ENCODE measurements at places on chromosomes 12 and 14.

GRCh38 chr12:43008953-43009845, 419.7 kb upstream of the PRICKLE1 start:
- no peak for DNase-seq

DNA sequence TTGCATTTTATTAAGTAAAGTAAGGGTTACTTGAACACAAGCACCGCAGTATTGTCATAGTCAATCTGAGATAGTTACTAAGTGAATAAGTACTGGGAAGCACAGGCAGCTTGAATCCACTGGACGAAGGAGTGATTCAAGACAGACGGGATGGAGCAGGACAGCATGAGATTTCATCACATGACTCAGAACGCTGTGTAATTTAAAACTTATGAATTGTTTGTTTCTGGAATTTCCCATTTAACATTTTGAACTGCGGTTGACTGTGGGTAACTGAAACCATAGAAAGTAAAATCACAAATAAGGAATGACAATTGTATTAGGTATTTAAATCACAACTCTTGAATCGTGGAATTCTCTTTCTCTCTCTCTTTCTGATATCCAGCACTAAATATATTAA, 1630.4 kb upstream of the SEL1L start:
- DNase-seq = no peak

DNA sequence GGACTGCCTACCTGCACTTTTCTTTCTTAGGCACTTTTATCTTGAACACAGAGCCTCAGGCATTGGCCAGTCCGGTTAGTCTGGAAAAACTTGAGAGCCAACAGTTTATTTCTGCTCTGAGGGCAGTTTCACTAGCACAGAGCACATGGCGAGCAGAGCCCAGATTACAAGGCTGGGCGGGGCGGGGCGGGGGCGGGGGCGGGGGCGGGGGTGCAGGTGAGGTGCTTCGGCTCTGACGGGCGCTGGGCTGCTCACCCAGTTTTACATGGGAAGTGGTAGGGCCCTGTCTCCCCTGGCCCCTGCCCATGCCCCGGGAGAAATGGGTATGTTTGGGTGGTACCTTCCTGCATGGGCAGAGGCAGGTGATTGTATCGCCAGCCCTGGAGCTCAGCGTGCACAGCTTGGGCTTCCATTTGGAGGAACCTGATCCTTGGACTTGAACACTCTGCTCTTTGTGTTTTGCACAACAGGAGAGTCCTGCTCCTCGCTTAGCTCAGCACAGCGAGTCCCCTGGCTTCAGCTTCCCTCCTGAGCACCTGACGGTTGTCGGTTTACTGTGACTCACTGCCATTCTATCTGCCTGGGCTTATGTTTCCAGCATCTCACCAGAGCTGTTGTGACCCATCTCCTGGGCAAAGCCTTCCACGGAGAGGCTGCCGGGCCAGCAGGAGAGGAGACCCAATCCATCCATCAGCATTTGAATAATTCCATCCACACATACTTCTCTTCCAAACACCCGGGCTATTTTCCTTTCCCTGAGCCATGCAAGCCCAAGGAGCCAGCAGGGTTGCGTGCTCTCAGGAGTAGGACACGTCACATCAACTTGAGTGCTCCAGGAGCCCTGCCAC, 108.5 kb downstream of the ARF6 start:
- peak; percentile 50 for DNase-seq

DNA sequence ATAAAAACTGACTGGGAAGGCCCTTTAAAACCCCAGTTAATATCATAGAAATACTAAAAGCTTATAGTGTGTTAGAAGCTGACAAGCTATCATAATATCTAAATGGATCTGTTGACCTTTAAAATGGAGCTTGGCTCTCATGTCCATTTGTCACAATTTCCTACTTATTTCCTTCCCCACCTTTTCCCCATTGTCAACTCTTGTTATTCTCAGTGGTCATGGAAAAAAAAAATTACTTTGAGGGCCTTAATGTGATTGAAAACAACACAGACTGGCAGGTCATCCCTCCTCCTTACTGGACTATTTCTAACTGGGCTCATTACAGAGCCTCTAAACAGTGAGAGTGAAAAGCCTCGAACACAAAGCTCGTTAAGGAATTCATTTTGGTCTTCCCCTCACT, 13.7 kb upstream of the WNK1 start:
- DNase-seq = no peak

GRCh38 chr12:65740873-65741600, 83.2 kb upstream of the HMGA2 start:
- peak; percentile 47 for DNase-seq

- DNase-seq = no peak
These were observed 1.4 kb upstream of the P2RX2 start for GRCh38 chr12:132617135-132617701.

DNA sequence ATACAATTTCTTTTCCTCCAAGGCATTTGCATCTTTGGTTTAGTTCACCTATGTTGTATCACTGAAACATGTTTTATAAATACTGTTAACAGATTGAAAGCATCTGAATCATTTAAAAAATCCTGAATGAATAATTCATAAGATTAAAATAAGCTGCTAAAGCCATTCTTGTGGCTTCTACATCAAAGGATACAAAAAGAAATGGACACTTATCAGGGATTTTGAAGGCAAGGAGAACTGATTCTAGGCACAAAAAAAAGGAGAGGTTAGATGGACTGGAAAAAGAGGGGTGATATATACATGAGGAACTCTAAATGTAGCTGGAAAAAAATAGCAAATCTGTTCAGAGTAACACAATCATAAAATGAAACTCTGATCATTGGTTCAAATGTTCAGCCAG, 5.8 kb upstream of the OVCH1 start:
- DNase-seq = no peak

GRCh38 chr14:92495027-92495426, 18.6 kb upstream of the RIN3 start:
- DNase-seq = no peak

DNA sequence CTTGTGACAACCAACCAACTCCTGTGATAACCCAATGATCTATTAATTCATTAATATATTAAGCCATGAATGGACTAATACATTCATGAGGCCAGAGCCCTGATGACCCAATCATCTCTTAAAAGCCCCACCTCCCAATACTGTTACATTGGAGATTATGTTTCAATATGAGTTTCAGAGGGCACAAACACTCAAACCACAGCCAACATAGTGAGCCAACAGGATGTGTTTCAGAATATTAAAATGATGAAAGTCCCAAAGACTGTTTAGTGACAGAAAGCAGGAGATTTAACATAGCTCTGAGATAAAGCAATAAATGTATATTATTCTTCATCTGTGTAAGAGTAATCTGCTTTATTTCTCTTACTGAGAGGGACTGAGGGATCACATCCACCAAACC, 71.7 kb downstream of the PTPRO start:
- no peak for DNase-seq

DNA sequence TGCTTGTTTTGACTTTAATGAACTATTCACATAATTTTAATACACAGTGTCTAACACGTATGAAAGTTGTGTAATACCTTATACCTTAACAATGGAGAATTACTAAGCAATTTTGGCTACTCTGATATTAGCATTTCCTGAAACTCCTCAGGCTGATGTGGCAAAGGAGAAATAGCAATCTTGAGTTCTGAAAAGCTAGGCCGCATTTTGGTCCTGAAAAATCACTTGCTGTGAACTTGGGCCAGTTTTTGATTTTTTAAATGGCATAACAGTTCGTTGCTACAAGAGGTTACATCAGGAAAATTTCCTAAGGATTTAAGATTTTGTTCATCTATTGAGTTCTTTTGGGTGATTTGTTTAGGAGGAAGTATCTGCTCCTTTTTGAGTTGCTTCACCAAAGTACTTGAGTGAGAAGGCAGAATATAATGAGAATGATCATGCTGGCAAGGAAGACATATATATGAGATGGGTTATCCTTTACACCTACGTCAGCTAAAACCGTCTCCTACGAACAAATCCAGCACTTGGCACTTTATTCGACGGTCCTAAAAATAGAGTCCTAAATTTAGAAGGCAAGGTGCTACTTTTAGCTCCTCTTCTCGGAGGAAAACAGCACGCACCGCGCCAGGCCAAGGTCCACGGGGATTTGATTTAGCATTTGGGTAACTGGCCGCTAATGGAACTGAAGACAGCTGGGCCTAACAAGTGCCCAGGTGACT, 32.2 kb downstream of the MIA2 start:
- DNase-seq = no peak

- DNase-seq = no peak
These were observed 3.3 kb downstream of the GPR135 start for GRCh38 chr14:59461891-59462290.

GRCh38 chr12:5996459-5996858, 51.4 kb upstream of the ANO2 start:
- no peak for DNase-seq

DNA sequence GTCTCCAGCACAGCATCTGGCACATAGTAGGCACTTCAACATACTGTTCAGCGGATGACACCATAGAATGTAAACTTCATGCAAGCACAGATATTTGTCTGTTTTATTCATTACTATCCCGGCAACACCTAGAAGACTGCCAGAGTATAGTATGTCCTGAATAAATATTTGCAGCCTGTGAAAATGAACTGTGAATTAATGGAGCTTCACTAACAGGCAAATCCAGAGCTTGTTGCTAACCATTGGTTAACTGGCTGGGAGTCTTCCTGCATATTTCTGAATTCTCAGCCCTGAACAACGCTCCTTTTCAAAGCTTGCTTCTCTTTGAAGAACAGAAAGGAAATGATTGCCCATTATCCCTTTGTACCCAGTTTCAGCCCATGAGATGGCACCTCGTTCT, 243.3 kb upstream of the CRY1 start:
- no peak for DNase-seq

DNA sequence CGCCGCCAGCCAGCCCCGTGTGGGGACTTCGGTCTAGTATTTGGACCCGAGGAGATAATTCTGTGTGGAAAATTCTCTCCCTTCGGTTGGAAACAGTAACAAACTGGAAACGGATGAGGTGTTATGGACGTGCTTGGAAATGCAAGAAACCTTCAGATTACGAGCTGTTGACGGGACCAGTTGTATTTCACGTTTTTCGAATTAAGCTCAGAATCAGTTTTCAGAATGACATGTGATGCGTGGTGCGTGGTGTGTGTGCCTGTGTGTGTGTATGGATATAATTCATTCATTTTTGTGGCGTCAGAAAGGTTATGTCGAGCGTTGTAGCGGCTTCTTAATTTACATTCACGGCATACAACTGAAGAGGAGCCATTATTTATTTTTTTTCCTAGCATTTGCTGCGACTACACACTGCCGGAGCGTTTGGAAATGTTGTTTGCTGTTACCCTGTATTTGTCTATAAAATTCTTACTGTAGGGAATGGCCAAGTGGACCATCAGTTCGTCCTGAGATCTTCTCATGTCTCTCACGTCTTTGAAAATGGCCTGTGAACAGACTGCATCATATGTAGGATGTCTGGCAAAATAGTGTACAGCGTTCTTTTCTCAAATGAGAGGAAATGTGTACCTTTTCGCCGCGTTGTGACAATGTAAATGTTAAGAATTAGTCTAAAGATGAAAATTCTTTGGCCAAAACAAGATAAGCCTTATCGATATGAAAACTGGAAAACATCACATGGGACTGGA, 1.3 kb downstream of the TRAF3 start:
- DNase-seq = no peak

DNA sequence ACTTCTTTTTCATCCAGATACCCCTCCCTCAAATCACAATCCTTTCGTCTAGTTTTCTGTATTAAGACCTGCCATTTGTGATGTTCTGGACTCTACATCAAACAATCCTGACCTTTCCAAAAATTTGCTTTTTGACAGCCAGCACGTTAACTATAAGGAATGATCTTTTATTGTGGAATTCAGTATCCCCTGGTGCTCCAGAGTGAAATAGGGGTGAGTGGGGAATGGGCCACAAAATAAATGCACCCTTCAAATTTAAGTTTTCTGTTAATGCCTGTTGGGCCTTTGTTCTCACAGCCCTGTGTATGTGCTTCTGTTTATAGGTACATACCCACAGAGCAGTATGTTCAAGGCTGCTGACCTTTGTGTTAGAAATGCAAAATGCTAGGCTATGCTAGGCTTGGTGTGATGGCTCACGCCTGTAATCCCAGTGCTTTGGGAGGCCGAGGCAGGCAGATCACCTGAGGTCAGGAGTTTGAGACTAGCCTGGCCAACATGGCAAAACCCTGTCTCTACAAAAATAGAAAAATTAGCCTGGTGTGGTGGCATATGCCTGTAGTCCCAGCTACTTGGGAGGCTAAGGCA, 12.0 kb downstream of the PNN start:
- no peak for DNase-seq

- no peak for DNase-seq
These were observed 98.6 kb upstream of the FKBP4 start for GRCh38 chr12:2696136-2696535.

GRCh38 chr14:77045238-77046162, 17.0 kb upstream of the IRF2BPL start:
- DNase-seq = no peak

DNA sequence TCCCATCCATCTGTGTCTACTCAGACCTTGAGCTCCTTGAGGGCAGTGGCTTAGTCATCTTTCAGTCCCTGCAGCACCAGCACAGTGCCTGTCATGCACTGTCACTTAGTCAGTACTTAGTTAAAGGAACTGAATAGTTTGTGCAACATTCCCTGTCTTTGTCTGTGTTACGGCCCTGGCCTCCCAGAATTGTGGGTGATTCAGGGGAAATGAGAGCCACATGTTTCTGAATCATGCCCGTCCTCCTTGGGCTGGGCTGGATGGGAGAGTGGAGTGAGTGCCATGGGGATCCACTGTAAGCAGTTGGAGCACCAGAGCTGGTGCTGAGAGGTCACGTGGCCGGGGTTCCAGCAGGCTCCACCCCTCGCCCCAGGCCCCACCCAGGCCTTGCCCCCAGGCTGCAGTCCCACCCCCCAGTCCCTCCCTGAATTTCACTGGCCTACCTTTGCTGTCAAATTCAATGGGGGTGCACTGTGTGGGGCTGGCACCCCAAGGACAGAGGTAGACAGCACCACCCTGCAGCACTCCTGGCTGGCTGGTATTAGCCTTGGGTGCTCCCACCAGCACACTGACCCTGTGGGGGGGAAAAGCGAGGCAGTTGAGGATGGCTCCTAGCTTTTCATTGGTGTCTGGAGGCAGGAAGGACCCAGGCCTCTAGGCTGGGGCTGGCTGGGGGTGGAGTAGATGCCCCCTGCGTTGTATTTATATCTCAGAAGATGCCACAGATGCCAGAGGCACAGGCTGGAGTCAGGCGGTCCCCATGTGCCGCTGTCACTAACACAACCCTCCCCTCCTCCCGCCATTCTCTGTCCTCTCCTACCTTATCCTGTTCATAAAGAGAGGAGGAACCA, 7.5 kb downstream of the ITGA5 start:
- no peak for DNase-seq

GRCh38 chr14:31505411-31505810, 17.6 kb upstream of the GPR33 start:
- no peak for DNase-seq

GRCh38 chr14:105283899-105284298, 16.9 kb downstream of the BRF1 start:
- DNase-seq = no peak

- DNase-seq = no peak
These were observed 89.7 kb downstream of the ASCL4 start for GRCh38 chr12:107864235-107864634.

DNA sequence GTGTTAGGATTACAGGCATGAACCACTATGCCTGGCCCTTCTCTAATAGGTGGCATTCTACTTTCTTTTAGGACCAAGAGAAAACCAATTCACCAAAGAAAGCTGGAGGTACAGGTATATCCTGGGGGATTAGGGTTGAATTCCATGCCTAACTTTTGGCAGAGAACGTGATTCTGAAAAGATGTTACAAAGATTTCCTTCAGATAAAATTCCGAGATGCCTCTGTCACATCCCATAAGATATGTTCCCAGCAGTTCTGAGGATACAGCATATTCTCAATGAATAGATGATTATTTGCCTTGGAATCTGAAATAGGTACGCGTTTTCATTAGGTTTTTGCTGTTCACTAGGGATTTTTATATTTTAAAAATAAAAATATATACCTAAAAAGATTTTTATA, 111.9 kb upstream of the KRAS start:
- no peak for DNase-seq
